ENCODE measurements at places on chromosomes 7 and 10.
A peak's percentile ranks its signal among the peaks of the same experiment; 100 is the strongest.

DNA sequence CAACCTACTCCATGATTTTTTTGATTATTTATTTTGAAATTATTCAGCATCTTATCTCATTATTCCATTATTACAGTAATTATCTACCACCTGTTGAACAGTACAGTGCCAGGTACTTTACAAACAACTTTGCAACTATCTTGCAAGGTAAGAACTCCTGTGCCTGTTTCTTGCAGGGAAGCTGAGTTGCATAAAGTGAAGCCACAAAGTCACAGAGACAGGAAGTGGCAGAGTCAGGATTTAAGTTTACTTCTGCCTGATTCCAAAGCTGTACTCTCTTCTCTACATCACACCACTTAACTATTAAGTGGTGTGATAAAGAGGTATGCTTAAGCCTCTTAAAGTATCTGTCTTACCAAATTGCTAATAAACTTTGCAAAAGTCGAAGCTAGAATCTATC is 80.1 kb downstream of the LRRTM3 start:
- DNase-seq = no peak

DNA sequence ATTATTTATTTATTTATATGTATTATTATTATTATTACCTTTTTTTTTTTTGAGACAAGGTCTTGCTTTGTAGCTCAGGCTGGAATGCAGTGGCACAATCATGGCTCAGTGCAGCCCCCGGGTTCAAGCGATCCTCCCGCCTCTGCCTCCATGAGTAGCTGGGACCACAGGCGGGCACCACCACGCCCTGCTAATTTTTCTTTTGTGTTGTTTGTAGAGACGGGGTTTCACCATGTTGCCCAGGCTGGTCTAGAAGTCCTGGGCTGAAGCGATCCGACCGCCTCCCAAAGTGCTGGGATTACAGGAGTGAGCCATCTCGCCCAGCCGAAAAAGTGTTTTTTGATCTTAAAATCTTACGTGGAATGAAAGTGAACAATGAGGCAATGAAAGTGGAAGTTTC is 79.4 kb upstream of the C1GALT1 start:
- DNase-seq = no peak

GRCh38 chr7:99623702-99624447 is 7.1 kb downstream of the ZSCAN25 start:
- DNase-seq = peak; percentile 38

DNA sequence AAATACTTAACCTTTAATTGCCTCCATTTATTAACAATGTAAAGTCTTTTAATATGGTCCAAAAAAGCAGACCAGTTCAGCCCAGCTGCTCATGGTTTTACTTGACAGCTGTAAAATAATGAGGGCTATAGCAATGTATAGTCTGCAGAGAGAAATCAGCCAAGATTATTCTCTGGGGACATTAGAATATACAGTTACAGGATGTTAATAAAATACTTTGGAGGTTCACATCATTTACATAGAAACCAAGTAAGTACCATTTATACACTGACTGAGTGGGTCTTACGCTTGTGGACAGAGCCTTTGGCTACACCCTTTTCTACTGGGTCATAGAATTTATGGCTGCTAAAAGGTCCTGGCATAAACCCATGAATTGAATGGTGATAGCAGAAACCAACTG is 340.7 kb upstream of the CELF2 start:
- no peak for DNase-seq

DNA sequence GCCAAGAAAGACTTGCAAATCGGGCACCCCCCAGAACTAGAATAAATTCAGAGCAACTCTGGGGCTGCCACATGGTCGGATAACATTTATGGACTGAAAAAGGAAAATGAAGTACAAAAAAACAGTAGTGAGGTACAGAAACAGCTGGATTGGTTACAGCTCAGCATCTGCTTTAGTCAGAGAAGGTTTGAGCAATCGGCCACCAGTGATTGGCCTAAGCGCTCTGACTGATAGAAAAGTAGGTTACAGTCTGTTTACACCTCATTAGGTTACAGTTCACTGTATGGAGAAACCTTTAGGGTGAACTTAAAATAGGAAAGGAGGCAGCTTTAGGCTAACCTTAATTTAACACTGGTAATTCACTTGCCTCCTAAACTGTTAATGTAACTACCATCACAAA is 102.0 kb upstream of the DKK1 start:
- DNase-seq = no peak

DNA sequence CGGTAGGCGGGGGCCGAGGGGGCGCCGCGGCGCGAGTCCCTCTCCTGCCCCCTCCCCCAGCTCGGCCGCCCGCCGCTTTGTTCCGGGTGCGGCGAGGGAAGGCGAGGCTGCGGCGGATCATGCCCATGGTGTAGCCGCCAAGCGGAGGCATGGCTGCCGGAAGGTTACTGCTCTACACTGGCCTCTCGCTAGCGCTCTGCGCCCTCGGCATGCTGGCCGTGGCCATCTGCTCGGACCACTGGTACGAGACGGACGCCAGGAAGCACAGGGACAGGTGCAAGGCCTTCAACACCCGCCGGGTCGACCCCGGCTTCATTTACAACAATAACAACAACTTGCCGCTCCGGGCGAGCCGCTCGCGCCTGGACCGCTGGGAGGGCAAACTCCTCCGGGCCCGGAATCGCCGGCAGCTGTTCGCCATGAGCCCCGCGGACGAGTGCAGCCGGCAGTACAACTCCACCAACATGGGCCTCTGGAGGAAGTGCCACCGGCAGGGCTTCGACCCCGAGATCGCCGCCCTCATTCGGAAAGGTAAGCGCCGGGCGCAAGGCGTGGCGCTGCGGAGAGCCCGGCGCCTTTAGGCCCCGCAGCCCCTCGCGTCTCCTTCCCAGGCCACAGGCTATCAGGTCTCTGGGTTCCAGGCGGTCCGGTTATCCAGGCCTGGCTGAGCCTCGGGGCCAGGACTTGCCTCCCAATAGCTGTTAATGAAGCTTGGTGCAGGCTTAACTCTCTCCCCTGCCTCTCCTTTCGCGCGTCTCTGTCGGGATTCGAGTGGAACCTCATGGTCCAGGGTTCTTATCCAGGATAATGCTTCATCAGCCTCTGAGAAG is 513 bp downstream of the TMEM178B start:
- peak; percentile 4 for DNase-seq
